ENCODE measurements at places on chromosomes 1 and 21.

- peak; percentile 50 for DNase-seq
Measured at GRCh38 chr1:169692756-169693460, 18.5 kb downstream of the SELL start.

GRCh38 chr1:220906561-220907334 is 27.5 kb downstream of the HLX start:
- no peak for DNase-seq

GRCh38 chr1:177981200-177981599 is 11.3 kb upstream of the SEC16B start:
- DNase-seq, result no peak

GRCh38 chr1:206114692-206115640 is 2.2 kb downstream of the AVPR1B start:
- DNase-seq, result no peak

GRCh38 chr1:94884106-94884505 is 42.8 kb downstream of the CNN3 start:
- no peak for DNase-seq

DNA sequence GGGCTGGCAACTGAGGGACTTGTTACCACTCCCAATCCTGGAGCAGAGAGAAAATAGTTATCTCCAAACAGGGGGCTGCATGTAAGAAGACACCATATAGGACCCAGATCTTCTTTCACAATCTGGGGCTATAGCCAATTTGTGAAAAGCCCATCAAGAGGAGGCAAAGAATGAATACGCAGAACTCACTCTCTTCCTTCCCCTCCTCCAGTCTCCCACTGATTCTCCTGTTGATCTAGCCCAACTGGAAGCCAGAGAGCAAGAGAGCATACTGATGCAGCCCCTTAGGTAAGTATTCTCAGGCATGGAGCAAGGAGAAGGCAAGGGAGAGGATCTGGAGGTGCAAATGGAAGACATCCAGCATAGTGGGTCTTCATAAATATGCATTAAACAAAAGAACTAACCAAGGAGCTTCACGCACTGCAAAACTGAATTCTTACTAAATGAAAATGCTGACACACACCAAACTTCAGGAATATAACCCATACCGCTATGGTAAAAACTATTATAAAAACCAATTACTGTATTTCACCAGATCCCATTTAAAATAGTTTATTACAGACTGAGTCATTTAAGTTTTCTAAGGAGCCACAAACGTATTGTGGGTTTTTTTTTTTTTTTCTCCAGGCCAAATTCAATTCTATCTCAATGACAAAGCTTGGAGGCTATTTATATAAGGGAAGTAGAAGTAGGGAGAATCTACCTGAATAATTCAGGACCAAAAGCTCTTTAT is 15.5 kb upstream of the HMGB4 start:
- no peak for DNase-seq

DNA sequence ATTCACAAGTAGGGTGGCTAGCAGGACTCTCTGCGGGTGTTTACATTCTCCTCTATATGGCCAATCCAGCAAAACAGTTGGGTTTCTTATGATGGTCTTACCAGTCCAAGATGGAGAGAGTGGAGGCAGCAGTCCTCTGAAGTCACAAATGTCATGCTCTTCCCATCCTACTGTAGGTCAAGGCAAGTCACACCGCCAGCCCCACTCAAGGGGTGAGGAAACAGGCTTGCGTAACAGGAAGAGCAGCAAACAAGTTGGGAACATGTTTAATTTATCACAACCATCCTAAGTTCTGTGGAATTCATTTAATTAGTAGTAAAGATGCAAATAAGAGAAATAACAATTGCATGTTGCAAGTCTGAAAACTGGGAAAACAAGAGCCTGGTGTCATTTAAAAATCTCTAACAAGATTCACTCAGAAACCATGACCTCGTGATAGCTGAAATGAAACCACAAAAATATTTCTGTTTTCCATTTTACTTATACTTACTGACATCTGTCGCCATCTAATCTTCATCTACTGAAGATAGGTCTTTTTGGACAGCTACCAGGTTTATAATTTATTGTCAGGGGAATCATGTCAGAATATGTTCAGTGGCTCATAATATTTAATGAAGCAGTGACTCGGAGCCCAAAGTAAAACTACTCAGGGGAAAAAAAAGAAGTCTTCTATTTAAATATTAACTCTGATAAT is 349.1 kb upstream of the FMN2 start:
- DNase-seq, result no peak
